ENCODE measurements at places on chromosomes 2 and 18.

- DNase-seq: no peak
Measured at GRCh38 chr2:101255501-101255900, 2.8 kb downstream of the CNOT11 start.

DNA sequence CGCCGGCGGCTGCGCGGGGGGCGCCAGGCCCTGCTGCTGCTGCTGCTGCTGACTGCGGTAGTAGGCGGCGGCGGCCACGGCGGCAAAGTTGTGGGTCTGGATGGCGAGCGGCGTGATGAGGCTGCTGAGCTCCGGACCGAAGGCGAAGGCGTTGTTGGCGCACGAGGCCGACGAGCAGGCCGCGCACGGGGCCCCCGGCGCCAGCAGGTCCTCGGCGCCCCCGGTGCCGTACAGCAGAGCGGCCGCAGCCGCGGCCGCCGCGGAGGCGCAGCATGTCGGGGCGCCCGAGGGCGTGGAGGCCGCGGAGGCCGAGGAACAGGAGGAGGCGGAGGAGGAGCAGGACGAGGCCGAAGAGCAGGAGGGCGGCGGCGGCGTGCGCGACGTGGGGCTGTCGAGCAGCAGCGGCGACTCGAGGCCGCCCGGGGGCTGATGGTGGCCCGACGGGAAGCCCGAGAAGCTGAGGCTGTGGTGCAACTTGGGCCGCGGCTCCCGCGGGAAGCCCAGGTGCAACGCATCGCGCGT is 1.8 kb downstream of the ZFP36L2 start:
- DNase-seq: peak; percentile 80

- no peak for DNase-seq
Measured at GRCh38 chr2:234363011-234363487, 133.8 kb downstream of the ARL4C start.

GRCh38 chr2:85439986-85440385 is 21.5 kb downstream of the SH2D6 start:
- DNase-seq: no peak

- no peak for DNase-seq
Measured at GRCh38 chr2:75432761-75433361, 127.9 kb downstream of the EVA1A start.

- no peak for DNase-seq
Measured at GRCh38 chr2:150778828-150779227, 291.4 kb upstream of the RND3 start.

DNA sequence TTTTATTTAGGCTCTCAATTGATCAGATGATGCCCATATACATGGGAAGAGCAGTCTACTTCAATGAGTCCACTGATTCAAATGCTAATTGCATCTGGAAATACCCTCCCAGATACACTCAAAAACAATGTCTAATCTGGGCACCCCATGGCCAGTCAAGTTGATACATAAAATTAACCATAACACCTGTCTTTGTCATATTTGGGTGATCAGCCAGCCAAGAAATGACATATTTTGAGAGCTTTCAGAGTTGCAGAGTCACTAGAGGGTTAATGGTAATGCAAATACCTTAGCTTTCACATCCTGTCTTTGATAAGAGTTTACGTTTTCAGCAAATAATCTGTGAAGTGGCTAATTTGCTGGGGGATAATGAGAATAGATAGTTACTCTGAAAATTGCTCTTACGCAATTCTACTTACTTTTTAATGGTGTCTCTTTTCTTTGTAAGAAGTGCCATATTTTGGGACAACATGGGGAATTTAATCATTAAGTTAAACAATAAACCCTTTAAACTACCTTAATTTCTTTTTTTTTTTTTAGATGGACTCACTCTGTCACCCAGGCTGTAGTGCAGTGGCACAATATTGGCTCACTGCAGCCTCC is 49.1 kb downstream of the CCDC195 start:
- DNase-seq: no peak

GRCh38 chr2:10772201-10772867 is 40.3 kb downstream of the PDIA6 start:
- DNase-seq: no peak

DNA sequence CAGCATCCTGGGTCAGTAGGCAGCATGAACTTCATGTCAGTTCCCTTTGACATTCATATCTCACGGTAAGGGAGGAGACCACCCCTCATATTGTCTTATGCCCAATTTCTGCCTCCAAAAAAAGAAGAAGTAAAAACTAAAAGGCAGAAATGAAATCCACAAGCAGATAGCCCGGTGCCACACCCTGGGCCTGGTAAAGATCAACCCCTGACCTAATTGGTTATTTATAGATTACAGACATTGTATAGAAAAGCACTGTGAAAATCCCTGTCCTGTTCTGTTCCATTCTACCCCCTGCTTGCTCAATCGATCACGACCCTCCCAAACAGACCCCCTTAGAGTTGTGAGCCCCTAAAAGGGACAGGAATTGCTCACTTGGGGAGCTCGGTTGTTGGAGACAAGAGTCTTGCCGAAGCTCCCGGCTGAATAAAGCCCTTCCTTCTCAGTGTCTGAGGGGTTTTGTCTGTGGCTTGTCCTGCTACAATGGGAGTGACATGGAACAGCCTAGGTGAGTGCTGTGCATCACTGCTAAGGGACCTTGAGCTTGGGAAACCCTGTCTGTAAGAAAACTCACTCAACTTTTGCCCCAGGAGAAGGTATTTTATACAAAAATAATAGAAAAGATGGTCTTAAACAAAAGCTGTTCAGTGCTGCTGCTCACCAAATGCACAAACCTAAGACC is 11.1 kb downstream of the NDUFV2 start:
- DNase-seq: no peak

- no peak for DNase-seq
Measured at GRCh38 chr18:62549755-62550154, 26.9 kb downstream of the ZCCHC2 start.

- no peak for DNase-seq
Measured at GRCh38 chr2:53545604-53546003, 222.0 kb upstream of the CHAC2 start.

DNA sequence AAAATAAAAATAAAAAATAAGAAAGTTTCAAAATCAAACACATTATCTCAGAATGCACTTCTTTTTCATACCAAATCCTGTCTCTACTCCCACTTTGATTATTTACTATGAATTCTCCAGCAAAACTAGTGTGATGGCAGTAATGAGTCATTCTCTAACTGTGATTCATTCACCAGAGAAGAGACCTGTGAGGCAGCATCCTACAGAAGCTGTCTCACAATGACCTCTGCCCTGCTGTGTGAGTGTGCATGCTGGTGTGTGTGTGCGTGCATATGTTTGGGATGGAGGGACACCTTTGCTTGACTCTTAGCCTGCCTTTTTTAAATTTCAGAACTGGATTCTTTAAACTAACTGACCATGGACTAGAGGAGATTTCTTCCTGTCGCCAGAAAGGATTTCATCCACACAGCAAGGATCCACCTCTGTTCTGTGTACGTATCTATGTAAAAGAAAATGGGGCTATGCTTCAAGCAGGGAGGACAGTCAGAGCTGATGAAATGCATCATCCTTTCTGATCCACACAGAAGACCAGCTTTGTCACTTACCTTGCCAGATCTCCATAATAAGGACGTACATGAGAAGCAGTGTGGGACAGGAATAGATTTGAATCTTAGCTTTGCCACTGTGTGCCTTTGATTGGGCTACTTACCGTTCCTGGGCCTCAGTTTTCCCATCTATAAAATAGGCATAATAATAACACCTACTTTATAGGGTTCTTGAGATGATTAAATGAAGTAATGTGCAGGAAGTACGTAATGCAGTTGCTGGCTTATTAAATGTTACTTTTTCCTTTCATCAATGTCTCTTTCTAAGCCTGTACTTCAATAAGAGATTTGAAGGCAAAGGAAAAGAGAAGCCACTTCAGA is 31.2 kb downstream of the STAMBP start:
- peak; percentile 35 for DNase-seq

GRCh38 chr2:216695401-216695821 is at the start of gene IGFBP5:
IGFBP5 (minus strand) TSS chr2:216695549; CDS start chr2:216694775, 774 bp downstream.
- no peak for DNase-seq

DNA sequence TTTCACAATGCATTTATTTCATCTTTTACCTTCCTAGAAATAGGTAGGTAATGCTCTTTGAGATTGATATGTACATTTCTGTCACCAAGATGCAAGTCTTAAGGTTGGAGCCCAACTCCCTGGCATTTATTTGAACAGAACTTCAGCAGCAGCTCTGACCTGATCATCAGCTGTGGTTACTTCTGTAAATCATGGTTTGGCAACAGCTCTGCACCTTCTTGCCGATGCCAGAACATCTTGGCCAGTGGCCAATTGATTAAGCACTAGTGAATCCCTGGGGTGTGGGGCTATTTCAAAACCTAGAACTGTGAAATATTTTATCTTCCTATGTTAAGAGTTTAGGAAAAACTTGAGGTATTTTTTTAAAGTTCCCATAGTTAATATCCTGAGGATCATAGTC is 124.8 kb upstream of the NYAP2 start:
- peak; percentile 12 for DNase-seq

GRCh38 chr18:58180738-58181353 is 136.8 kb downstream of the NEDD4L start:
- DNase-seq: peak; percentile 62

DNA sequence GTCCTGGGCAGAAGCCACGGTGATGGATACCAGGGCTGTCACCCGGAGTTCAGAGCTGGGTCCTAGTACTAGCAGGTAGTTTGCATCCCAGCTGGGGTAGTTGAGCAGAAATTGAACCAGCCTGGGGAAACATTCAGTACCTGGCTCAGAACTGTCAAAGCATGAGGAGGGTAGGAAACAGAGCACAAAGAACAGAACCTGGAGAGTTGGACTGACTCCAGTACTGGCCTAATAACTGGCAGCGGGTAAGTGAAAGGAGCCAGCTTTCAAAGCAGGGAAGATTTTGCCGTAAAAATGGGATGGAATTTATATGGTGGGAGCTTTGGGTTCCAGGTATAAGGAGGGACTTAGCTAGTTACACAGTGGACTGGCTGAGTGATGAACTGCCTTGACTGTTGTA is 23.8 kb downstream of the ATG16L1 start:
- DNase-seq: no peak

DNA sequence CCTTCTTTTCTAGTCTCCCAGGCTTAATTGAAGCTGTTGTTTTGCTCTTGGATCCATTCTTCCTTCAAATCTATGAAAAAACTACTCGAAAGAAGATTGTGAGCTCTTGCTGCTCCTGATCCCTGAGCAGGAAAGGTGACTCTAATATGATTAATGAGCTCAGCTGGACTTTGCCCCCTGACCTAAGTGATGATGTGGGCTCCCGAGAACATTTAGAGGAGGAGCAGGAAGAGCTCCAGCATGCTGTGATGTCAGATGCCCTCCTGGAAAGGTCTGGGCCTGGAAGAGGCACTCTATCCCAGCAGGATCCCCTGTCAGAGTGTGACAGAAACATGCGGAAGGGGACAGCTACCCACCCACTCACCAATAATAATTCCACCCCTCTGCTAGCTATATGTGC is 117.9 kb upstream of the PELI1 start:
- no peak for DNase-seq

GRCh38 chr18:39730606-39731005 is 2165.0 kb upstream of the CELF4 start:
- no peak for DNase-seq

DNA sequence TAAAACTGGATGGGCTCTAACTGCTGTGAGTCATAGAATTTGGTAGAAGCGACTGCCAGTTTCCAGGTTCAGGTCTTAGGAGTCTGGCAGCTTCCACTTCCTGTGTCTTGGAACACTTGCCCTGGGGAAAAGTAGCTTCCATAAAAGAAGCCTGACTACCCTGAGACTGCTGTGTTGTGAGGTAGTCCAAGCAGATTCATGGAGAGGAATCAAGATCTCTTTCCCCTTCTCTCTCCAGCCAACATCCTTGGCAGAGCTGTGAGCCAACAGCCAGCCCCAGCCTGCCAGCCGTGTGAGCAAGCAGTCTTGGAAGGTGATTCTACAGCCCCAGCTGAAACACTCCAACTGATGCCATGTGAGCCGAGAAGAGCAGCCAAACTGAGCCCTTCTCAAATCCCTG is 33.7 kb downstream of the SLC20A1 start:
- DNase-seq: no peak

DNA sequence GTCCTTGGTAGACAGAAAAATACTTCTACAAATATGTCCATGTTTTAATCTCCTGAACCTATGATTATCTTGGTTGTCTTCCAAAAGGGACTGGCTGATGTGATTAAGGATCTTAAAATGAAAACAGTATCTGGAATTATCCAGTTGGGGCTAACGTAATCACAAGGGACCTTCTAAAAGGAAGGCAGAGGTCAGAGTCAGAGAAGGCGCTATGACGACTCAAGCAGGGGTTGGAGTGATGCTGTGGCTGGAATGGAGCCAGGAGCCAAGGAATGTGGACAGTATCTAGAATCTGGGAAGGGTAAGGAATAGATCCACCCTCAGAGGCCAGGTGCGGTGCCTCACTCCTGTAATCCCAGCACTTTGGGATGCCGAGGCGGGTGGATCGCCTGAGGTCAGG is 4.2 kb upstream of the USP14 start:
- DNase-seq: no peak

GRCh38 chr2:159758239-159758638 is 39.8 kb downstream of the CD302 start:
- DNase-seq: no peak

DNA sequence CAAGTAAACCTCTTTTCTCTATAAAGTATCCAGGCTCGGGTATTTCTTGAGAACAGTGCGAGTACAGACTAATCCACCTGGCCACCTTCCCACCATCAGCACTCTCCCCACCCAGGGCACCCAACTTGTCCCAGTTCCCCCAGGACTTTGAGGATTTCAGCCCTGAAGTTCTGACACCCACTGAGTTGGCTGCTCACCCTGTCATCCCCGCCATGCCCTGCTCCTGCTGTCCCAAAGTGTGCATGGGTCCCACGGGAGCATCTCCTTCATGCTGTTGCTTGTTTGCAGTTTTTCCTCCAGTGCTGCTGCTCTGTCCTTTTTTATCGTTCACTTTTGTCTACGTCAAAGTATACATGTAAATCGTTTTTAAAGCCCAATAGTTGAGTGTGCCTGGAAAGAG is 273.9 kb downstream of the PHLPP1 start:
- DNase-seq: no peak

DNA sequence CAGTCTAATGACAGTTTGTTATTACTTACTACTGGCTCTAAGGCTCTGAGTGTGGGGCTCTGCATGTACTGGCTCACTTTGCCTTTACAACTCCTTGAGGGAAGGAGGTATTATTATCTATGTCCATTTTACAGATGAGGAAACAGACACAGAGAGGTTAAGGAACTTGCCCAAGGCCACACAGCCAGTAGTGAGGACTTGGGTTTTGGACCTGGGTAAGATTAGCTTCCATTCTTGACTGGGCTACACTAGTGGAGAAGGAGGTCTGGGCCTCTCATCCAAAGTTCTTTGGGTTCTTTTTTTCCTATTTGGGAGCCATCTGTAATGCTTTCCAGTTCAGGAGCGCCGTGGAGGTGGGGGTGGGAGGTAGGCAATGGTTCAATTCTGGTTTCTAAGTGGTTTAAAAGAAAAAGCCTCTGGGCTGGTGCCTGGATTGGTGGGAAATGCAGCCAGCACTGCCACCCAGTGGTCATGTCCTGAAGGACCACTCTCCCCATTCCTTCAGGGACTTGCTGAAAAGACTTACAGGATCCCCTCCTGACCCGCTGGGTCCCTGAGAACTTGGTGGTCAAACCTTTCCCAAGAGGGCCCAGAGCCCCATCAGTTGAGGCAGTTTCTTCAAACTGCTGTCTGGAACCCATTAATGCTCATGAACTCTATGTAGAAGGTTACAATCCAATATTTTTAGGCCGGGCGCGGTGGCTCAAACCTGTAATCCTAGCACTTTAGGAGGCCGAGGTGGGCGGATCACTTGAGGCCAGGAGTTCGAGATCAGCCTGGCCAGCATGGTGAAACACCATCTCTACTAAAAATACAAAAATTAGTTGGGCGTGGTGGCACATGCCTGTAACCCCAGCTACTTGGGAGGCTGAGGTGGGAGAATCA is 38.6 kb upstream of the NOTO start:
- peak; percentile 64 for DNase-seq

GRCh38 chr2:173881886-173882285 is 83.3 kb downstream of the SP3 start:
- no peak for DNase-seq

All from common myeloid progenitor, CD34-positive (primary cell).